ENCODE measurements at places on chromosomes 12 and 14. TPM values are rescaled to one million over a fixed set of nuclear protein-coding genes. Genes with fewer than 3 reads are reported as not detected.

- no peak for DNase-seq
Measured at GRCh38 chr14:98229656-98230366, 1042.2 kb downstream of the BCL11B start.

The MVK gene
- 18.1 TPM for polyA plus RNA-seq

DNA sequence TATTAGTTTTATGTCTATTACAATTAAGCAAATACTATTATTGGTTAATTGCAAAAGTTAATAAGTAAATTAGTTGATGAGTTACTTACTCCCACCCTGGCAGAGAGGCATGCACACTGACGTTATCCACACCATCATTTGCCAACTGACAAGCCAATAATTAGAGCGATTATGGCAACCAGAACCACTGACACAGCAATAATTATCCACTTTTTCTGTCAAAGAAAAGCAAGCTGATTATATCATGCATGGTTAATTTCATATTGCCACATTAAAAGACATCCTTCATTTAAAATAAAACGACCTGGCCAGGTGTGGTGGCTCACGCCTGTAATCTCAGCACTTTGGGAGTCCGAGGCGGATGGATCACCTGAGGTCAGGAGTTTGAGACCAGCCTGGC lies 43.1 kb downstream of the STX2 start:
- no peak for DNase-seq

DNA sequence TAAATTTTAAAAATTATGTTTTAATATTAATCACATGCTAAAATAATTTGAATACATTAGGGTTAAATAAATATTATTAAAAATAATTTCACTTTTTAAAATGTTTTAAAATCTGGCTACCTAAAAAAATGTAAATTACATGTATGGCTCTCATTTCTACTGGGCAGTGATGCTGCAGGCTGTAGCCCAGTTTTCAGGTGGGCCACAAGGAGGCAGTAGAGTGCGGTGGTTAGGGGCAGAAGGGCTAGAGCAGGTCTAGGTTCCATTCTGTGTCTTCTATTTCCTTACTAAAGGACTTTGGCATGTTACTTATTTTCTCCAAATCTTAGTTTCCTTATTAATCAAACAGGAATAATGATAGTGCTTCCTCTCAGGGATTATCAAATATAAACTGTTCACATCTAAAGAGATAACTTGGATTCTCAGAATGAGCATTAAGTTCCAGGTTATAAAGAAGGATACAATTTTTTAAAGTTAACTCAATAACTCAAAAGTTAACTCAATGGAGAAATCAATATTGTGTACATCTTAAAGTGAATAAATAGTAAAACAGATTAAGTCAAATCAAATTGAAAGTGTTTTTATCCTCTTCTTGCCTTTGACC lies 54.9 kb upstream of the OVCH1 start:
- peak; percentile 20 for DNase-seq

DNA sequence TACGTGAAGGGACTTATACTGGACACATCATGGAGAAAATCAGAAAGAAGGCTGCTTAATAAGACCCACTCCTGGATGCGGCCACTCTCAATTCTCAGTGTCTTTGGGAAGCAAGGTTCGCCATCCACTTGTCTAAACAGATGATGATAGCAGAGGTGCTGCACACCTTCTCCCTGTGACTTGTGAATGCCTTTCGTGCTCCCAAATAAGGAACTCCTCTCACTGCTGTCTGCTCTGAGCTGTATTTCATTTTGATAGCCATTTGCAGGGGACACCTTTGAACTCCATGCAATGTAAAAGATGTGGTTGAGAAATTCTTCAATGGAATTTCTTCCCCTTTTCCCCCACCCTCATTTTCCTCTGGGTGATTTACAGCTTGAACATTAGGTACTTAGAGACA lies 11.6 kb downstream of the RMST start:
- DNase-seq: no peak

- DNase-seq: no peak
Measured at GRCh38 chr12:7289743-7290142, 14.1 kb upstream of the ACSM4 start.

The DPPA3 gene
- not detected for polyA plus RNA-seq

DNA sequence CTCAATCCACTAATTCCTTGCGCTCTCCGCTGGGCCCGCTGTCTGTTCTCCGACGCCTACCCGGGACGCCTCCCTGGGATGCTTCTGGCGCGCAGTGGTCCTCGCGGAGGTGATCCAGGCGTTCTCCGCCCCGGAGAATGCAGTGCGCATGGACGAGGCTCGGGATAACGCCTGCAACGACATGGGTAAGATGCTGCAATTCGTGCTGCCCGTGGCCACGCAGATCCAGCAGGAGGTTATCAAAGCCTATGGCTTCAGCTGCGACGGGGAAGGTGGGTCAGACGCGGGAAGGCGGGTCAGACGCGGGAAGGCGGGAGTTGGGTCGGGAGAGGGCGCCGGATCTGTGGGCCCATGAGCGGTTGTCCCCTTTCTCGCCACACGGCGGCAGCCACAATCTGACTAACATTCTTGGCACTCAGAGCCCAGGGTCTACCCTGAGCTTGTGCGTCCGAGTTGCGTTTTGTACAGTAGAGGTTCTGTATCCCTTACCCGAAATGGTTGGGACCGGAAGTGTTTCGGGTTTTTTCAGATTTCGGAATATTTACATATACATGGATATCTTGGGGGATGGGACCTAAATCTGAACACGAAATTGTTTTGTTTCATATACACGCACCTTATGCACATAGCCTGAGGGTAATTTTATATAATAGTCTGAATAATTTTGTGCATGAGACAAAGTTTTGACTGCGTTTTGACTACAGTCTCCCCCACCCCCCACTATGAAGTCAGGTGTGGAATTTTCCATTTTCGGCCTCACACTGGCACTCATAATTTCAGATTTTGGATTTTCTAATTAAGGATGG lies 762 bp downstream of the C12orf57 start:
- DNase-seq: peak; percentile 92

DNA sequence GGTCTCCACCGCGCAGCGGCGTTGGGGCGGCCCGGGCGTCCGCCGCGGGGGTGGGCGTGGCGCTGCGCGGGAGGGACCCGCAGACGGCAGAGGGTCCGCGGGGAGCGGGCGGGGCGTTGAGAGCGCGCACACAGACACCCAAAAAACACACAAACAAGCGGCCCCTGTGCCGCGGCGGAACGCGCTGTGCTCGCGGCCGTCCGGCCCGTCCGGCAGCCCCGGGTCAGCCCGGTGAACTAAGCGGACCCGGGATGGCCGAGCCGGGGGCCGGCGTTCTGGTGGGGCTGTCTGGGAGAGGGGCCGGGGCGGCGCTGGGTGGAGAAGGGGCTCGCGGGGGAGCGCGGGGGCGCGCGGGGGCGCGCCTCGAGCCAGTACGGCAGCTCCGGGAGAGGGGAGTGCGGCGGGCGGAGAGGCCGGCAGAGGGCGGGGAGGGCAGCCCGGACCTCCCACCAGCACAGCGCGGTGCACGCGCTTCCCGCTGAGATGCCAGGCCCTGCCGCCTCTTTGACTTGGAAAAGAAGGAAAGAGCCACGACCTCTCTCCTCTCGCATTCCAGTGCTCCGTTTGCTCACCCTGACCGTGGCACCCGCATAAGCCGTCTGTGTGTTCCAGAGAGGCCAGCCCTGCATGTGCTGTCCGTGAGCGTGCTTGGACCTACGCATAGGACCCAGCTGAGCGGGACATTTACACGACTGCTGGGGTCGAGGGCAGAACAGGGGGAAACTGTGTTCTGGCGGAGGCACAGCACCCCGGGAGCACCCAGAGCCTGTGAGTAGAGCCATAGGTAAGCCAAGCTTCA lies 10.3 kb downstream of the SLC6A12 start:
- no peak for DNase-seq

- DNase-seq: no peak
Measured at GRCh38 chr14:72605096-72605920, 288.6 kb downstream of the DPF3 start.

- no peak for DNase-seq
Measured at GRCh38 chr12:111728795-111729194, 37.9 kb upstream of the ALDH2 start.

DNA sequence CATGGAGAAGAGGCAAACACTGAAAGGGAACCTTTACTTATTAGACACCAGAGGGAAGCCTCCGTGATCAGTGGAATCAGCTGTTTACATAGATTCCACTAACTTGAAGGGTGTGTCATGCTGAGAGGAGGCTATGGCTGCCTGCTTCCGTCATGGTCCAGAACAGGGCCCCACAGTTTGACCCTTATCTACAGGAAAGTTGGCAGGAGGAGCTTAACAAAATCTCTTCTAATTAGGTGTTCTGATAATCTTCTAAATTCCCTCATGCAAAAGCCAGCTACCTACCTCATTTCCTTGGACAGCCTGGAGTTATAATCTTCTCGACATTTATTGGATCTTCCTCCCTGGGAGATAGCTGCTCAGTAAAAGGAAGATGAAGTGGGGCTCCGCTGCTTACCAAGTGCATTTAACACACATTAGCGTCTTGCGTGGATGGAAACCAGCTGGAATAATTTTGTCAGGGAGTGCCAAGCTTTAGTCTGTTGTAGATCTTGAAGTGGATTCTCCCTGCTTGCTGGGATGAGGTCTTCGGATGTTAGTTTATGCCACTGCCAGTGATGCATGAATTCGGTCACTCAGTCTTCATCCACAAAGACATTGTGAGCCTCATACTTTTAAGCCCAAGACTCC lies 171.0 kb downstream of the PAH start:
- DNase-seq: no peak

DNA sequence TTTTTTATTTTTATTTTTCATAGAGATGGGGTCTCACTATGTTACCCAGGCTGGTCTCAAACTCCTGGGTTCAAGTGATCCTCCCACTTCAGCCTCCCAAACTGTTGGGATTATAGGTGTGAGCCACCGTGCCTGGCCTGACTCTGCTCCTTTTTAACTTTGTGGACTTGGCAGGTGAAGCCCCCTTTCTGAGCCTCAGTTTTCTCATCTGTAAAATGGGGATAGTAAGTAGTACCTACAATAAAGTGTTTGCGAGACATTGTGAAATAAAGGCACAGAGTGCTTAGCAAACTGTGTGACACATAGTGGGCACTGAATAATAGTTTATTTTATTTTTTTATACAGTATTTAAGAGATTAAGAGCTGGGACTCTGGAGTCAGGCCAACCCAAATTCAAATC lies 21.1 kb upstream of the MED13L start:
- no peak for DNase-seq

DNA sequence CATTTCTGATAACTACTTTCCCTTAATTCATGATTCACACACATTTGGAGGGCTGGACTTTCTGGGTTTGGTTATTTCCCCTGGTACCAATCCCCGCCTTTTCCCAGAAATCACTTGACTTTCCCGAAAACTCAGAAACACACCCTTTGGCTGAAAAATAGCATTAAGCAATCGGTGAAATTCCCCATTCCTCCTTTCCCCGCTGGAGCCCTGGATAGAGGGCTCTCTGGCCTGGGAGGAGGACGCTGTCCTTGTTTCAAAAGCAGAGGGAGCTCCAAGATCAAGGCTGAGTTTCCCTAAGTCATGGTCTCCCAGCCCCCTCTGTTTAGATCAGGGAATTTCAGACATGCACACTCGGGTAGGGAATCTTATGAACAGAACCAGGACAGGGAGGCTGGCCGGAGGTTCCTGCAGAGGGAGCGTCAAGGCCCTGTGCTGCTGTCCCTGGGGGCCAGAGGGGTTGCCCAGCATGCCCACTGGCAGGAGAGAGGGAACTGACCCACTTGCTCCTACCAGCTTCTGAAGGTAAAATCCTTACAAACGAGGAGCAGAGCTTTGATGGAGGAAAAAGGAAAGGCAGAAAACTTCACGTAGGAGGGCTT lies at the start of gene C1S:
Gene C1S, plus strand, starts transcription at position 366 of the 602 bp plus-strand sequence. CDS start 1,195 bp downstream, outside the sequence.
- peak; percentile 87 for DNase-seq

The SYNDIG1L gene
- polyA plus RNA-seq: 0.91 TPM

GRCh38 chr14:105082703-105083102 lies 17.5 kb upstream of the GPR132 start:
- no peak for DNase-seq

DNA sequence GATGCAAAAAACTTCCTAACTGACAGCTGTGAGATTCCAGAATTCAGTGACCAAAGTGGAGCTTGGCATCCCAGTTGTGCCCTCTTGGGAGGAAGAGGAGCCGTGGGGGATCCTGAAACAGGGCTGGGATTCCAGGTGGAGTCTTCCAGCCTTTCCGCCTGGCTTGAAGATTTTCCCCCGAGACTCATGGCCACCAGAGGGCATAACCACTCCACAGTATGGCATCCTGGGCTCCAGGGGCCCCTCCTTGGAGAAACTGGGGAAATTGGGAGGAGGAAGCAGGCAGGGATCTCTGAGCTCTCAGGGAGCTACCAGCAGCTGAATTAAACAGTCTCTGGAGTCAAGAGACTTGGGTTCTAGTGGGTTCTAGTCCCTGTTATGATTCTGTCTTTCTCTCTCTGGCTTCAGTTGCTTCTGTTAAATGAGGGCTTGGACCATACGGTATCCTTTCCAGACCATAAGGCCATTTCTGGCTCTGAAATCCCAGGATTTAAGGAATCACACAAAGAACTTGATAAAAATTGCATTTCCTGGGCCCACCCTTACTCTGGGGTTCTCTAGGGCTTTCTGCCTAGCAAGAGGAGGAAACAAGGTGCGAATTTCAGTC lies 2.6 kb upstream of the TAMALIN start:
- DNase-seq: no peak

DNA sequence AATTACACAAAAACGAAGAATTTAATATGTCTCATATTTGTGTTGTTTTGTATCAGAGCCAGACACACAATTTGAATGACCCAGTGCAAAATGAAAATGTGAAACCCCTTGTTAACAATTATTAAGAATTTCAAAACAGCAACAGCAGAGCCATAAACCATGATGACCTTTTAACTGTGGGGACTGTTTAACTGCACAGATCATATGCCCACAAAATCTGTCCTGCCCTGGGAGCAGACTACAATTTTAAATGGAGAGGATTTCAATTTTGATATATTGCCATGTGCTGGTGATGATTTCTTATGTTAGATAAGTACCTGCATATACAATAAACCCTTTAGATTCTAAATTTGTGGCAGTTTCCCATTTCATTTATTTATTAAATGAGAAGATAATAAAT lies 455.5 kb upstream of the MGAT4C start:
- DNase-seq: no peak

- no peak for DNase-seq
Measured at GRCh38 chr12:47352067-47352466, 272.3 kb upstream of the AMIGO2 start.

GRCh38 chr12:5171701-5172100 lies 128.0 kb downstream of the KCNA5 start:
- DNase-seq: peak; percentile 39

GRCh38 chr12:46941981-46942380 lies 116.2 kb upstream of the SLC38A4 start:
- no peak for DNase-seq

The POU6F1 gene
- polyA plus RNA-seq: 11.6 TPM

DNA sequence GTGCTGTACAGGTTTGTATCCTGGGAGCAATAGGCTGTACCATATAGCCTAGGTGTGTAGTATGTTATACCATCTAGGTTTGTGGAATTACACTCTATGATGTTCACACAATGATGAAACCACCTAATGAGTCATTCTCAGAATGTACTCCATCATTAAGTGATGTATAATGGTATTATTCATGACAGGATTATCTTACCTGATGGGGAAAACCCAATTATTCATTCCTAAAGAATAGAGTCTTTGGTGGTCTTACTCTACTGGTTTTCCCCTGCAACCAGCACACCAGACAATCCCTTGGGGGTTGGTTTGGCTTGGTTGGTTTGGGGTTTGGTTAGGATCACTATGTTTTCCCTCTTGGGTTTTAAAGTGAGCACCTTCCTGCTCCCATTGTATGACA lies 12.6 kb upstream of the OR10P1 start:
- DNase-seq: no peak

The PLEKHD1 gene
- 0.29 TPM for polyA plus RNA-seq

- DNase-seq: peak; percentile 61
Measured at GRCh38 chr12:70365648-70366518, at the start of gene KCNMB4. Gene KCNMB4 (plus strand): TSS chr12:70366290. CDS start chr12:70366735, 445 bp downstream.

- DNase-seq: no peak
Measured at GRCh38 chr12:80135624-80136023, 36.3 kb downstream of the OTOGL start.

Measured in right lung (tissue), 10 donors.